ENCODE measurements at places on chromosomes 3 and 15.

- DNase-seq: no peak
These were observed 15.3 kb downstream of the SLC28A1 start for GRCh38 chr15:84899750-84900149.

DNA sequence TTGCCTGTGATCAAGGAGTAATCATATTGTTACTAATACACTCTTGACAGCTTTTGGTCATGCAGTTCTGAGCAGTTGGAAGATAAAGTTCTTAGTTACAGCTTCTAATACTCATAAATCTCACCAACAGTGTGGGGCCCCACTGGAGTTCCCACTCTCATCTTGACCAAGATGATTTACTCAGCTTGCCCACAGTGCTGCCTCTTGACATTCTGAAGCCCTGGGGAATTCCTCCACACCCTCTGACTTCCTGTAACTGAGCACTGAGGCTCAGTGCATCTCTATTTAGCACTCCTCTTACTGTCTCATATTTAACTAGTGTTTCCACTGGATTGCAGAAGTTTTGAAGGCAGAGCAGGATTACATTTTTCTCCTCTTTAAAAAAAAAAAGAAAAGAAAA lies 1.9 kb upstream of the ARL6IP5 start:
- DNase-seq: peak; percentile 71

- DNase-seq: no peak
These were observed 33.1 kb downstream of the FLNB start for GRCh38 chr3:58041182-58041825.

DNA sequence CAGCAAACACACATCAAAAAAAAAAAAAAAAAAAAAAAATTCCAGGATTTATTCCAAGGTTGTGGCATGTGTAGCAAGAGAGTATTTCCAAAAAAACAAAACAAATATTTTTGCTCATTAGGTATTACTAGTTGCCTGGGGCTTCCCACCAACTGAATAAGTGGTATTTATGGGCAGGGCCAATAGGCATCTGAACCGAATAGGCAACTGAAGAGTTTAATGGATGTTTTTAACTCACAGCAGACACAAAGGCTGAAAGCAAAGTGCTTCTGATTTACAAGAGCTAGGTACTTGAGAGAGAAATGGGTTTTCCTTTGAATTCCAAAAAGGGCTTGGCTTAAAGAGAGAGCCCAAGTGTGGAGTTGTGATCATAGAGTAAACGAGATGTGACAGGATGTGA lies 21.4 kb downstream of the EIF4E3 start:
- DNase-seq: no peak

GRCh38 chr3:464255-464654 lies 267.7 kb downstream of the CHL1 start:
- DNase-seq: no peak

DNA sequence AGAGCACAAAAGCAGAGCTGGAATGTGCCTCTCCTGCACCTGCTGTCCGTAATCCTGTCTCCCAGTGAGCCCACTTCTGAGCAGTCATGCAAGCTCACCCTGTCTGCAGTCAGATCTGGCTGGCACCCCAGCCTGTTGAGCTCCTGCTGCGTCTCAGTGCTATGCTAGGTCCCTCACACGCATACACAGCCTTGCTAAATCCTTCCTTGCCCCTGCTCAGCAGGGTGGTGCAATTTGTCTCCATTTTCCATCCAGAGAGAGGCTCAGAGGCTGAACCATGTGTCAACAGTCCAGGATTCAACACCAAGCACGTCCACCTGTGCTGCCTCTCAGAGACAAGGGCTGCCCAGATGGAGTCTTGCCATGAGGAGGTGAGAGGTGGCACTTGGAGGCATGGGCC lies 11.0 kb downstream of the POMGNT2 start:
- DNase-seq: no peak

DNA sequence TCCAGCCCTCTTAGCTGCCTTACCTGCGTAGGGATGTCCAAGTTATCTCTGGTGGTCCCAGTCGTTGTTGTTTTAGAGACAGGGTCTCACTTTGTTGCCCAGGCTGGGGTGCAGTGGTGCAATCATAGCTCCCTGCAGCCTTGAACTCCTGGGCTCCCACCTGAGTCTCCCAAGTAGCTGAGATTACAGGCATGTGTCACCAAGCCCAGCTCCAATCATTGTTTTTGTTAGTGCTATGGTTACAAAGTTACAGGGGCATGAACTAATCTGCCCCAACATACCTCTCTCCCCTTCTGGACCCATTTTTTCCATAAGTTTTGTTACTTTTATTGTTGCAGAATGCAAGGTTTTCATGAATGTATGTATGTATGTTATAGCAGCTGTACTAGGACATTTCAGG lies 54.7 kb downstream of the CTDSPL2 start:
- no peak for DNase-seq

DNA sequence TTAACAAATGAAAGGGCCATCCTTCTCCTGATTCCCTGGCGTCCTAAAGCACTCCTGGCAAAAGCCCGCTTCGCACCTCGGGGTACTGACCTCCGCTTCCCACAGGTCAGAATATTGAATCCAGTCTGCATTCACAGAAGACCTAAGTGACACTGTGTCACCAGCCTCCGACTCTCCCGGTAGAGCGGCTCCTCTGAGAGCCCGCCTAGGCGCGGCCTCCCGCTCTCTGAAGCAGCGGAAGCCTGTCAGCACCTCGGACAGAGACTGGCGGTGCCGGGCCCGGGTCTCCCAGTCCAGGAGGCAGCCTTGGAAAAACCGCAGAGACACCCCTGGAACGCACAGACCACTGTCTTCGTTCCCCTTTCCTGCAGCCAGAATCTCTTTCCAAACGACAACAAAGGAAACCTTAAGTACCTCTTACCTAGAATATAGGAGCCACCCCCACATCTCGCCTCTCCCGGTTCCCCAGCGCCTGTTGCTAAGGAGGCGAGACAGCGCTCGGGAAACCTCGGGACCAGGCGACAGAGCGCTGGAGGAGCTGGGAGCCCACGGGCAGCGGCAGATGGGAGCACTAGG lies 1.2 kb downstream of the GABRB3 start:
- no peak for DNase-seq

DNA sequence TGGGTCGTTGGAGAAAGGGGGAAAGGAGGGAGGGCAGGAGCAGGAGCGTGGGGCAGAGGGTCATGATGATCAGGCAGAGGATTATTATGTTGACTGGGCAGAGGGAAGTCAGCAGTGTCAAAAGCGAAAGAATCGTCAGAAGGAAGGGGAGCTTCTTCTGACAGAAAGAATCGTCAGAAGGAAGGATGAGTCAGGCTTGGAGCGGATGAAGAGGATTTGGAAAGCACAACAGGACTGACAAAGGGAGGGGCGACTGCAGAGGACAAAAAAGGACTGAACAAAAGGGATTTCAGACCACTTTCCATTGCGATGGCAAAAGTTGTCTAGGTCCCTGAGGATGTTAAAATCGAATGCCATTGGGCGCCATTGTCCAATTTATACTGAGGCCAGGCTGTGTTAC lies 1053.5 kb downstream of the SI start:
- no peak for DNase-seq

DNA sequence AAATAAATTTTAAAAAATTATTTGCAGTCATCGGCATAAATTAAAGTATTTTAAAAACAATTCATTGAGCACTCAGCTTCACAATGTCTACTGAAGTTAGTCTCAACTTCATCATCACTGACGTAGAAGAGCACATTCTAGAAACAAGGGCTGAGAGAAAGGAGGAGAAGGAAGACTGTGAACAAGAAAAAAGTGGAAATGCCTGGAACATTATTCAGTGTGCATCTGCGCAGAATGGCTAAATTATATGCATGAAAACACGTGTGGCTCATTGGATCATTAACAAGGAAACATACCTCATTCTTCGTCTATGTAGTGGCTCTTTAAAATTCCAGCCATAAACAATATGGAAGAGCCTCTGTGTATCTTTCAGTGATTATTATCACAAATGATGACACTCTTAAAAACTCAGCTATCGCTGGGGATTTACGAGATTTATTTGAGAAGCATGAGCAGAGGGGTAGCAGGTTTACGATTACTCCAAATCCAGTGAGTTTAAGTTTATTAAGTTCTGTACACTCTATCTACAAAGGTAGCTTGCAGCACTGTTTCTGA lies 404.2 kb upstream of the CDIN1 start:
- DNase-seq: no peak

DNA sequence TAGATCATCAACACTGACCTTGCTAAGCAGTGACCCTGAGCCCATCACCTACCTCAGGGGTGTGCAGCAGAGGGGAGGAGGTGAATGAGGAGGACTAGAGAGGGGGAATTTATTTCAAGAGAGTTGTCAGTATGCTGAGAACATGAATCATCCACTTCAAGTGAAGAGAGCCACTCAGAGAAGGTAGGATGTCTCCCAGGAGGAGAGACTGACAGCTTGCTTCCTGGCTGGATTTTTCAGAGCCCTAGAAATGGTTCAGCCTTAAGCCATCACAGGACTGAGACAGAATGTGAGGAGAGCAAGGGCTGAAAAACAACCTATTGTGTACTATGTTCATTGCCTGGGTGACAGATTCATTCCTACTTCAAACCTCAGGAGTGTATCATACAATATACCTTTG lies 34.8 kb downstream of the CCNL1 start:
- no peak for DNase-seq

GRCh38 chr15:94972314-94972713 lies 741.0 kb downstream of the MCTP2 start:
- no peak for DNase-seq

DNA sequence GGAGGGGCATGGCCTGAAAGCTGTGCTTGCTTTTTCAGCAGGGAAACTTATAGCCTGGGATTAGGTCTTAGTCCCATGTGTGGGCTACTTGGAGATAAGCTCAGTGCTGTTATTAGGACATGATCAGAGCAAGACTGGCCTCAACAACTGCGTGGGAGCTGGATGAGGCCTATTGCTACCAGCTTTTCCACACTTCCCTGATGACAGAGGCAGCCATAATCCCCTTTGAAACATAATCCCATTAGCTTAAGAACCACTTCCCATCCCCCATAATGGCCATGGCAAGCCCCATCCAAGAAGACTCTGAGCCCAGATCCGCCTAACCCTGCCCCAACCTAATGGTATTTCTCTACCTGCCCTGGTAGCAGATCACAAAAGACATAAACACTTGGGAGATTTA lies 26.6 kb upstream of the GK5 start:
- DNase-seq: no peak

DNA sequence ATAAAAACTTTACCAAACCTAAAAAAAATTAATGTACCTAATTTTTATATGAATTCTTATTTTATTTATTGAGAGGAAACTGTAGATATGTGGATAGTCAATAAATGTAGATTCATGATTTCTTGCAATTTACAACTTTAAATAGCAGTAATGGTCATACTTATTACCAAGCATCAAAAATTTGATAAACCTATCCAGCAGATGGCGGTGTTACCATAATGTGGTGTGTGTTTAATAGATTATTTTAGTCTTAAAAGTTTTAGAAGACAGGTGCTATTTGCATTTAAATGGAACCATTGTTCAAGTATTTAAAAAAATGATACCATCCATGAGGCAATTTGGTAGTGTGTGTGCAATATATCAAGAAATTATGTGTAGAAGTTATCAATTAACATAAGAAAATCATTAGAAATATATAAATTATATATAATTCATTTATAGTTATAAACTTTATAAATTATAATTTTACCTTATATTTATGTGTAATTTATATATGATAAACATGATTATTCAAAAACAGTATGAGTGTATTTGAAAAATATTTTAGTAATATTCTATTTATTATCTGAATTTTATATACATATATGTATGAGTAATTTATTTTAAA lies 176.0 kb upstream of the BCHE start:
- DNase-seq: no peak

DNA sequence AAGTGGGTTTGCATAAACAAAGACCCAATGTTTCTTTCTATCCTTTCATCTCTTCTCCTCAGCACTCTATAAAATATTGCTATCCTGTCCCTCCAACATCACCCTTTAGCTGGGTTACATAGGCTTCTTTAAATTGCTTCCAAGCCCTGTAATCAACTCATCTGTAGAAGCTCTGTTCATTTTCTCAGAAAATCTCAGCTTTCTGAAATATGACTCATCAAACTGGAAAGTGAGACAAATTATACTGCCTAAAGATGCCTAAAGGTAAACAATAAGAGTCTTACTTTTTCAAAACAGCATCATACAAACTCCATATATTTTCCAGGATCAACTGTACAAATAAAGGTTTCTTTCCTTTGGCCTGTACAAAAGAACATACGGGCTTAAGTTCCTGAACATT lies 33.8 kb downstream of the EFL1 start:
- no peak for DNase-seq

DNA sequence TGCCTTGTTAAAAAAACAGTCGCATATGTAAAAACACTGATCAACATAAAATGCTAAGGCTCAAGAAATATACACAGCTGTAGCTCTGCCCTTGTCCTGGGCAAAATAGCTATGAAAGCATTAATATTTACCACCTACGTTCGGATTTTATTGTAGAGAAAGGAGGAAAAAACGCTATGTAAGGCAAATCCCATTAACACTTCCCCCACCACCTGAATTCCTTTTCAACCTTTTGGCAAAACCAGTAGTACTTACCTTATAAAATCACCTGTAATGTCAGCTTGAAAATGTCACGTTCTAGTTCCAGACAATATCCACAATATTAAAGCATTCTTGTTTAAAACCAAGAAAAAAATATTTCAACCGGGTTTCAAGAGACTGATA lies 3.6 kb downstream of the TRA2B start:
- DNase-seq: no peak

DNA sequence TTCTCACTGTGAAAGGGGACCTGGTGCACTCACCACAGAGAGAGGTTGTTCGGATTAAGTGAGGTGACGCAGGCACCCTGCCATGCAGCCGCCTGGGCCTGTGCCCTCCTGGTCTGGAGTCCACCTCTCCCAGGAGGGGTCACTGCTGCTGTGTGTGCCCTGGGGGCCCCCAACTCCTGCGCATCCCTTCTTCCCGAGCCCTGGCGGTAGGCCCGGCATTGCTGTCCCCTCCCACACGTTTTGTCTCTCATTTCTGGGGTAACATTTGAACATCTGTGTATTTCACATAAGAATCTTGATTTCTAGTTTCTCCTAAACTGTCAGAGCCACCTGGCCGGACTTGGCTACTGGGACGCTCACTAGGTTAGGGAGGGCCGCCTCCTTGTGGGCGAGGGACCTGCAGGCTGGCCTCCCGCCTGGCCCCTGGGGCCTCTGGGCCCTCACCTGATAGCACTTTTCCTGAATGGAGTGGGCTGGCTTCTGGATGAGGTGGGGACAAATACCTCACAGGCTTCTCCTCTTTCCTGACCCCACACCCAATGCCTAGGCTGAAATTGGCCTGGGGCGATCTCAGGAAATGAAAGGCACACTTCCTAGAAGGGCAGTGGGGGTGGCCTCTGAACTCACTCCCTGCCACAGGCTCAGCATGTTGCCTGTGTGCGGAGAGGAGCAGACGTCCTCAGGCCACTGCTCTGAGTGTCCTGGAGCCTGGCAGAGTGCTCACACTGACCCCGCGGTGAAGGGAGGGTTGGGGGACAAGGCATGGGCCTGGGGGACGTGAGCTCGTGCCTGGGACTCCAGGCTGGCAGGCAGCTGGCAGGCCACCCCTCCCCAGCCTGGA lies 104.2 kb upstream of the PRR23E start:
- no peak for DNase-seq

DNA sequence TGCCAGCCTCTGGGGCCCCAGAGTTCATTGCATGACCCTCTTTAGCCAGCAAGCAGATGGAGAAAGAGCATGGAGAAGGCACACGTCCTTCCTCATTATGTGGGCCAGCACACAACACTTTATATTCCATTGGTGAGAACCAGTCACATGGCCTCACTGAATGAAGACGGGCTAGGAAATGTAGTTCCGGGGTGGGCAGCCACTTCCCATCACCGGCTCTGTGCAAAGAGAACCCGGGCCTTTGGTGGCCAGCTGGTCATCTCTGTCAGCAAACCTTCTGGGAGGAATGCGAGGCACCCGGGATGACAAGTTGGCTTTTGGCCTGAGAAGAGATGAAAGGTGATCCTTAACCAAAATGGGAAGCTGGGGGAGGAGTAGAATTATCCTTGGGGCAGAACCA lies 90.2 kb upstream of the VGLL4 start:
- no peak for DNase-seq
